ENCODE measurements at places on chromosomes 2 and 18.
A peak's percentile ranks its signal among the peaks of the same experiment; 100 is the strongest.

DNA sequence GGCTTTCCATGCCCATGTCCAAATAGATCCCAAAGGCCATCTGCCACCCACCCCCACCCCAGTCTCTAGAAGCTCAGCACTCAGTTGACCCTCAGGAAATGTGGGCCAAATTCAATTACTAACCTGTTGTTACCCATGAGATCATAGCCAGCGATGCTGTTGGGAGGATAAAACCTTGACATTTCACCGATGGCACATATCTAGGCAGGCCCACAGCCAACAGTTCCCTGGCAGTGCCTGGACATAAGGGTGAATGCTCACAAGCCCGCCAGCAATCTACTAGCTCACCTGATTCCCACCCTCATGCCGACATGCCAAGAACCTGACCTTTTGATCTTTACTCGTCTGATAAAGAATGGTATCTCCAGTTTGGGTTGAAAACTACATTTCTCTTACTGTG lies 11.8 kb upstream of the ACOXL start:
- no peak for DNase-seq

- DNase-seq = no peak
These were observed 166.7 kb downstream of the NRXN1 start for GRCh38 chr2:50865235-50865634.

GRCh38 chr2:67240507-67240906 lies 156.6 kb upstream of the ETAA1 start:
- DNase-seq = no peak

GRCh38 chr2:10449838-10450691 lies 1.9 kb upstream of the ODC1 start:
- DNase-seq = no peak

- DNase-seq = no peak
These were observed 83.1 kb upstream of the SP3 start for GRCh38 chr2:174048243-174048642.

- no peak for DNase-seq
These were observed 242.3 kb downstream of the ATAD2B start for GRCh38 chr2:23684395-23685176.

DNA sequence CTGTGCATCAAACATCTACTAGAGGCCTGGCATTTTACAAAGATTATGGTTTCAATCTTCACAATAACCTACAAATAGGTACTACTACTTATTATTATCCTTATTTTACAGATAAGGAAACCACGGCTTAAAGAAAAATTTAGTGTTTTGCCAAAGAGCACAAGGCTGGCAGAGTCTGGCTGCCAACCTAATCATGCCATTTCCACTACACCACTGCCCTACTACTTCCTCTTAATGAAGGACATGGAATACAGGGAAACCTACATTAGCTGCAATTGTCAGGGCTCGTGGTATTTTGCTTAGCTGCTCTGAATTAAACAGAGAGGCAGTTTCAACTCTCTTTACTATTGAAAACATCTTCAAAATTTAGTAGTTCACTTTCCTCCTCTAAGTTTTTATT lies 5.9 kb downstream of the MBOAT2 start:
- DNase-seq = no peak

DNA sequence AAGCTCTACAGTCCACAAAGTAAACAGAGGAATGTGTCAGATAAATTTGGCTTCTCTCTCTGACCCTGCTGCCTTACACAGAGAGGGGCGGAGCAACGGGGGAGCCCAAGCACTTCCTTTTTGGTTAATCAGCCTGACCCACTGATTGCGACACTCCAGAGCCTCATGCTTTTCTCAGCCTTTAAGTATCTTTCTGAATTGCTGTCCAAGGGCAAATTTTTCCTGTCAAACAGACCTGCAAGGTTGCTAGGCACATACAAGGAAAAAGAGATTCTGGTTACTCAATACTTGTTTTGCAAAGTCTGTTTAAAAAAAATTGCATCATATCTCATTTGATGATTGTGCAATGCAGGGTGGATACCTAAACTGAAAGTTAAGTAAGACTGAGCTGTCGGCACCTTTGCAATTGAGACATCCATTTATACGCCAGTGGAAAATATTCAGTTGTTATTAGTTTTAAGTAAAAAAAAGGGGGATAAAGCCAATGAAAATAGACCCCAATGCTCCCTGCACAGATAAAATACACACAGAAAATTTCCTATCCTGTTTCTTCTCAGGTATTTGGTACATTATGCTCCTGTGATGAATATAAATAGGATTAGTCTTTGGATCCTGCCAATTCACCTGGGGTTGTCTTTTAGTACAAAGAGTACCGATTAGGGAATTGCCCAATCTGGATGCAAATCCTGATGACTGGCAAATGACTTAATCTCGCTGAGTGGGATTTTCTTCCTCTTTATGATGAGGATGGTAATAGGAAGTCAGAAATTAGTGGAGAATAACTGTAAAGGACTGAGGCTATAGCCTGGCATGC lies 260.2 kb upstream of the TRIB2 start:
- peak; percentile 95 for DNase-seq

GRCh38 chr18:59196161-59196725 lies 23.7 kb upstream of the GRP start:
- DNase-seq = no peak

DNA sequence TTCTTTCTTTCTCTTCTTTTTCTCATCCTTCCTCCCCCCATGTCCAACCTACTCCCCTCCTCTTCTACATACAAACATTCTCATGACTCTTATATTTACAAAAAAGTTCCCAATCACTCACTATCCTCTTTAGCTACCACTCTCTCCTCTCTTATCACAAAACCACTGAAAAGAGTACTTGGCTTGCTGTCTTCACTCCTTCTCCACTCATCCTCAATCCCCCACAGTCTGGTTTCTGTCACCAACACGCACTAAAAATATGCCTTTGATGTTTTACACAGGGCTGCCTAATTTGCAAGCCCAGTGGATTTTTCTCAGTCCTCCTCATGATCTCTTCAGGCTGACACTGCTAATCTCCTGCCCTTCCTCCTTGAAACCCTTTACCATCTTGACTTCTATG lies 159.5 kb downstream of the TNS1 start:
- DNase-seq = no peak

Data from inflammatory macrophage treated with lipopolysaccharide for 1 hour (primary cell).